Nasal cavity respiratory epithelium epithelial cell of viscerocranial mucosa (primary cell): ENCODE measurements at places on chromosomes 4 and X. TPM values are rescaled to one million over a fixed set of nuclear protein-coding genes. Genes with fewer than 3 reads are reported as not detected.

ADH7 gene
- 3.8 and 33.0 TPM in 2 replicates for total RNA-seq

AFF1 gene
- 15.4 and 39.9 TPM in 2 replicates for total RNA-seq

RASL11B gene
- 1.7 and 2.6 TPM in 2 replicates for total RNA-seq

SSX4 gene
- not detected in 2 replicates for total RNA-seq

CT45A7 gene
- total RNA-seq: not detected in 2 replicates

PDLIM3 gene
- 0.68 and 0.71 TPM in 2 replicates for total RNA-seq

ADGRG2 gene
- under 0.01 and 0.07 TPM in 2 replicates for total RNA-seq

PSAPL1 gene
- total RNA-seq: not detected in 2 replicates

NAT8L gene
- 0.34 and 0.36 TPM in 2 replicates for total RNA-seq

SOD3 gene
- total RNA-seq: 0.21 TPM in 1 of 2 replicates, not detected in the other

TMEM271 gene
- not detected in 2 replicates for total RNA-seq

RBMX gene
- total RNA-seq: 71.1 and 108 TPM in 2 replicates

IRS4 gene
- total RNA-seq: not detected in 2 replicates

MAGEE1 gene
- total RNA-seq: 0.34 and 1.6 TPM in 2 replicates

RBM46 gene
- 0.07 and 0.34 TPM in 2 replicates for total RNA-seq
